ENCODE measurements at places on chromosomes 6 and 20.

DNA sequence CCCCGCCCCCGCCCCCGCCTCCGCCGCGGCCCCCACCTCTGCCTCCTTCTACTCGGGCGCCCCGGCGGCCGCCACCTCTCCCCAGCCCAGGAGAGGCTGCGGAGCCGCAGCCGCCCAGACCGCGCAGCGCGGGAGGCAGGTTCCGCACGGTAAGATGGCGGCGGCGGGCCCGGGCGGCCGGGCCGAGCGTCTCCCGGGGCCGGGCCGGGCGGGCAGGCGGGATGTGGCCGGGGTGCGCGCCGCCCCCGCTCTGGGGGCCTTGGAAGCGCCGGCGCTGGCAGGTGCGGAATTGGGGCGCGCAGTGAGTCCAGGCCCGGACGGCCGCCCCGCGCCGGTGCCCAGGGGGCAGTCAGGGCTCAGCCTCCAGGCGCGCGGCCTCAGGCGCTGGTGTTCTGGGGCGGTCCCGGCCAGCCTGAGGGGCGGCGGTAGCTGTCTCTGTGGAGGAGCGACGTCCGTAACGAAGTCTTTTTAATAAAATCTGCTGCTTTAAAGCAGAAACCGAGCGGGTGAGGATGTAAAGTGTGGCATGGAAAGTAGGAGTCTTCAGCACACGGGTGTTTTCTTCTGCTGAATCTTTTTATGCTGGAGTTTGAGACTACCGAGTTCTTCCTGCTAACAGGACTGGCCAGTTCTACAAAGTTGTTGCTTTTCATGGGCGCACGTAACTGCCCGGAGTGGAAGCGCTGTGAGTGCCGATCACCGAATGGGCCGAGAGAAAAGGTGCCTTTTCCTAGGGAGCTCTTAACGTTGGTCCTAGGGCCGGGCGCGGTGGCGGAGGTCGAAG, at the start of gene GID8:
Gene GID8, plus strand, starts transcription at position 43 of the 784 bp plus-strand sequence. CDS start 3,356 bp downstream, outside the sequence.
- H3K27ac ChIP-seq, result peak within 1 kb of the TSS; percentile 84
- peaks cover 41% of the 10 kb centered on the region for H3K36me3 ChIP-seq
- peaks cover 51% of the 10 kb centered on the region for H3K4me1 ChIP-seq
- H3K4me3 ChIP-seq, result peak within 1 kb of the TSS; percentile 98
- no peaks in the 10 kb centered on the region for H3K27me3 ChIP-seq

DNA sequence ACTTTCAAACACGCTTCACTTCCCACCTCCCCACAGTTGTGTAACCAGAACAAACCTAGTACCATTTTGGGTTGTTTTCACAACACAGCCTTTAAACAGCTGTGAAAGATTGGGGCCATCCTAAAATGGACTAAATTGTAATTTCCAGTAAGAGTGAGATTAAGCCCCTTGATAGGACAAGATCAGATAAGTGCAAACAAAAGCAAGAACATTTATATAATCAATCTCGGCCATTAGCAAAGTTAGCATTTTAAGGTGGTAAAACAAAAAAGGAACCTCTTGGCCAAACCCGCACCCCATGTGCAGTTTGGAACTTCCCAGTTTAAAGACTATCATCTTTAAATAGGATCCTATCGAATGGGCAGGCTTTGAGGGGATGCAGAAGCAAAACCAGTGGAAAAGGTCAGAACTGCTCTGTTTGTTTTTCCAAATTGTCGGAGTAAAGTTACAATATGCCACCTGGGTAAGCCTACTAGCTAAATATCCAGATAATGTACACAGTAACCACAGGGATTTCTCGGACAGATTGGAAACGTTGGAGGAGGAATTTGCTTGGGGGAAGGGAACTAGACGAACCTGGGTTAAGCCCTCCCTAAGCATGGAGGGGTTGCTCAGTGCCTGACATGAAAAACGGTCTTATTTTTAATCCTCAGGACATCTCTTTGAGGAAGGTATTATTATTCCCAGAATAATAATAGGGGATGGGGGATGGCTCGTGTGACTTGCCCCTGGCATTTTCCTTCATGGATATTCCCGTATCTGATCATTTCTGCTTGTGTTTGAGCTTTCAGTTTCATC, 159.8 kb upstream of the SALL4 start:
- H3K4me1 ChIP-seq, result no peaks in the 10 kb centered on the region
- no peak overlapping the region for H3K27ac ChIP-seq
- H3K27me3 ChIP-seq, result no peaks in the 10 kb centered on the region

DNA sequence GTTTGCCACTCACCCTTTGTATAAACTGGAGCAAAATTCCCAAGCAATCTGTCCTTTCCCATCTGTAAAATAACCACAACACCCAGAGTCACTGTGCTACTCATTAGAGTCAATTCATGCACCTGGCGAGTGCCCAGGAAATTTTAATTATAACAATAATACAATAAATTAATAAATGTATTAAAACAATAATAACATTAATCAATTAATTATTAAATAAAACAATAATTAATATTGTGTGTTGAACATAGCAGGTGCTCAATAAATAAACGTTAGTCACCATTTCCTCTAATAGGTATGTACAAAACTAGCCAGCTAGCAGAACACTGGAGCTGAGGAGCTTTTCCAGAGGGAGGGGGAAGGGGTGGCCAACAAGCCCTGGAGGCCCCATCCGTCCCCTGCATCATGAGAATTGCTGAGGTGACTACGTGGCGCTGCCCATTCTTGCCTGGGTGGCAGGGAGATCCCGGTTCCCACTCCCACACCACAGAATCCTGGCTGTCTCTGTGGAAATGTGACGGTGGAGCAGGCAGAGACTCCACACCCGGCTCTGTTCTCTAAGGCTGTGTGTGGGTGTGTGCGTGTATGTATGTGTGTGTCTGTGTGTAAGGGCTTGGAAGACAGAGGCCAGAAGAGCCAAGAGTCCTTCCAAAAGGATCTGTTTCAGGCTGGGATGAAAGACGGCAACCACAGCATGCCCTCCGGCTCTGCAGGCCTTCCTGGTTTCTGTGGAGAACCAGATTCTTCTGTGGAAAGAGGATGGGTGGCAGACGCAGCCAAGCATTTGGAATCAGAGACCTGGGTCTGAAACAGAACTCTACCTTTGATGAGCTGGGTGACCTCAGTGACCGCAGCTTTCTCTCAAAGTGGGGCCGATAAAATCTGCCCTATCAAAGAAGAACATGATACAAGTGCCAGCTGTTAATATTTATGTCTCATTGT, 18.8 kb upstream of the EZR start:
- H3K36me3 ChIP-seq, result no peaks in the 10 kb centered on the region
- no peaks in the 10 kb centered on the region for H3K4me1 ChIP-seq
- no peak overlapping the region for H3K4me3 ChIP-seq
- no peaks in the 10 kb centered on the region for H3K27me3 ChIP-seq

DNA sequence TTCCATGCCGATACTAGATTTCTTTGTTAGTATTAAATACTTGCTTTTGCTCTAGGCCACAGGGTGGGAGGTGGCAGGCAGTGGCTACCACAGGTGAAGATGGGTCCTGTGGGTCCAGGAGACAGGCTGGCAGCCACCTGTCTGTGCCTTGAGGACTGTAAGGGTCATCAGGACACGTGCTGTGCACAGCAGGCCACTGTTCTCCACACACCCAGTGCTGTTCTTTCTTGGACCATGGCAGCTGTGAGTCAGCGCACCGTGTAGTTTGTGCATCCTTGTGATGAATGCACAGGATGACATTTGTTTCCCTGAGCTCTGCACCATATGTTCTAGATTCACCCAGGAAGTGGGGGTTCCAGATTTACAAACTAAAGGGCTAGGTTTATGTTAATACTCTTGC, 317.0 kb downstream of the ZFAND3 start:
- H3K27ac ChIP-seq, result no peak overlapping the region
- no peak for DNase-seq
- peaks cover 9% of the 10 kb centered on the region for H3K36me3 ChIP-seq
- H3K4me1 ChIP-seq, result peaks cover 29% of the 10 kb centered on the region

DNA sequence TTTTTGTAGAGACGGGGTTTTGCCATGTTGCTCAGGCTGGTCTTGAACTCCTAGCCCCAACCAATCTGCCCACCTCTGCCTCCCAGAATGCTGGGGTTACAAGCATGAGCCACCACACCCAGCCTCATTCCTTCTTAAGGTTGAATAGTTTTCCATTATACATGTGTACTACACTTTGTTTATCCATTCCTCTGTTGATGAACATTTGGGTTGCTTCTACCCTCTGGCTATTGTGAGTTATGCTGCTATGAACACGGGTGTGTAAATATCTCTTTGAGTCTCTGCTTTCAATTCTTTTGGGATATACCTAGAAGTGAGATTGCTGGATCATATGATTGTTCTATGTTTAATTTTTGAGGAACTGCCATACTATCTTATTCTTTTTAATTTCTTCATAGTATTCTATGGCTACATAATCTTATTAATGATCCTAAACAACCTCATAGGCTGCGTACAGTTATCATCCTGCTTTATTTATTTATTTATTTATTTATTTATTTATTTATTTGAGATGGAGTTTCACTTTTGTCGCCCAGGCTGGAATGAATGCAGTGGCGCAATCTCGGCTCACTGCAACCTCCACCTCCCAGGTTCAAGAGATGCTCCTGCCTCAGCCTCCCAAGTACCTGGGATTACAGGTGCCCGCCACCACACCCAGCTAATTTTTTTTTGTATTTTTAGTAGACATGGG, 49.2 kb upstream of the TLDC2 start:
- H3K4me3 ChIP-seq, result no peak overlapping the region
- peaks cover 8% of the 10 kb centered on the region for H3K36me3 ChIP-seq
- no peak overlapping the region for H3K27ac ChIP-seq

- peak overlapping the region; percentile 67 for H3K27ac ChIP-seq
- no peaks in the 10 kb centered on the region for H3K36me3 ChIP-seq
- no peaks in the 10 kb centered on the region for H3K27me3 ChIP-seq
- peaks cover 7% of the 10 kb centered on the region for H3K4me1 ChIP-seq
Observed at GRCh38 chr6:125303512-125303854, 1.7 kb upstream of the HDDC2 start.

GRCh38 chr6:79724816-79725215, 93.7 kb downstream of the SH3BGRL2 start:
- H3K4me3 ChIP-seq, result no peak overlapping the region
- no peak for DNase-seq
- no peaks in the 10 kb centered on the region for H3K36me3 ChIP-seq
- no peak overlapping the region for H3K27ac ChIP-seq
- H3K4me1 ChIP-seq, result no peaks in the 10 kb centered on the region

DNA sequence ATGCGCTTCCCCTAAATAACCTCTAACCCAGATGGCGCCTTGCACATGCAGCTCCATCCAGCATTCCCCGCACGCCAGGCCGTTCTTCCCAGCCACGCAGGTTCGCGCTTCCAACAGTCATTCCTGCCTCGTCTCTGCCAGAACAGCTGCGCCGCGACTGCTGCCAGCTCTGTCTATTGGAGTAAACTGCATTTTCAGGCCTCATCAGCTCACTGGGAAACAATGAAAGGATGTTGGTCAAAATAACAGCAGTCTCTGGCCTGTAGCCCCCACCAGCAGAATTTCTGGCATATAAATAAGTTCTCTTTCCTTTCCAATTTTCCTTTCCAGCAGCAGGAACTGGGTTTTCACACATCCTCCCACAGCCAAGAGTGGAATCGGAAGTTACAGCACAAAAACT, 14.6 kb downstream of the NRSN1 start:
- H3K36me3 ChIP-seq, result no peaks in the 10 kb centered on the region
- H3K4me3 ChIP-seq, result no peak overlapping the region
- no peaks in the 10 kb centered on the region for H3K27me3 ChIP-seq
- no peaks in the 10 kb centered on the region for H3K4me1 ChIP-seq
- no peak for DNase-seq

DNA sequence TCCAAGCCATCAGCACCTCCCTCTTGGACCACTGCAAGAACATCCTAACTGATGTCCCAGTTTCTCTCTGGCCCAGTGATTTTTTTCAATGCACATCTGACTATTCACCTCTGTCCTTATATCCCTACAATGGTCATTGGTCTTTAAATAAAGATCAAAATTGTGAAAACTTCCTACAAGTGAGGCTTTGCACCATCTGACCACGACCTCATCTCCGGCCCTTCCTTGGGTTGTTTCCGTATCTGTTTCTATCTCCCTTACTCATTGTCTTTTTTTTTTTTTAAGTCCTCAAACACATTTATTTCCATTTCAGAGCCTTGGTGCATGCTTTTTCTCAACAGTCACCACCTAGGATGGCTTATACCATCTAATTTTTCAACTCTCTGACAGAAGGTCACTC, 88.1 kb downstream of the IPCEF1 start:
- H3K4me3 ChIP-seq, result no peak overlapping the region
- H3K27me3 ChIP-seq, result no peaks in the 10 kb centered on the region
- DNase-seq, result no peak
- H3K36me3 ChIP-seq, result no peaks in the 10 kb centered on the region

DNA sequence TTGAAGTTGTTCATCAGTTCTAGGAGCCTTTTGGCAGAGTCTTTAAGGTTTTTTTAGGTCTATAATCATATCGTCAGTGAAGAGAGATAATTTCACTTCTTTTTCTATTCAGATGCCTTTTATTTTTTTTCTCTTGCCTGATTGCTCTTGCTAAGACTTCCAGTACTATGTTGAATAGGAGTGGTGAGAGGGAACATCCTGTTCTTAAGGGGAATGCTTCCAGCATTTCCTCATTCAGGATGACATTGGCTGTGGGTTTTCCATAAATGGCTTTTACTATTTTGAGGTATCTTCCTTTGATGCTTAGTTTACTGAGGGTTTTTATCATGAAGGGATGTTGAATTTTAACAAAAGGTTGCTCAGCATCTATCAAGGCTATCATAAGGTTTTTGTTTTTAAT, 109.5 kb downstream of the CLVS2 start:
- no peak overlapping the region for H3K27ac ChIP-seq
- H3K27me3 ChIP-seq, result no peaks in the 10 kb centered on the region
- no peak overlapping the region for H3K4me3 ChIP-seq
- H3K36me3 ChIP-seq, result no peaks in the 10 kb centered on the region

- H3K4me3 ChIP-seq, result no peak overlapping the region
- H3K27ac ChIP-seq, result no peak overlapping the region
- H3K4me1 ChIP-seq, result peaks cover 20% of the 10 kb centered on the region
- H3K27me3 ChIP-seq, result no peaks in the 10 kb centered on the region
Observed at GRCh38 chr6:25157842-25158241, 121.3 kb upstream of the CARMIL1 start.

DNA sequence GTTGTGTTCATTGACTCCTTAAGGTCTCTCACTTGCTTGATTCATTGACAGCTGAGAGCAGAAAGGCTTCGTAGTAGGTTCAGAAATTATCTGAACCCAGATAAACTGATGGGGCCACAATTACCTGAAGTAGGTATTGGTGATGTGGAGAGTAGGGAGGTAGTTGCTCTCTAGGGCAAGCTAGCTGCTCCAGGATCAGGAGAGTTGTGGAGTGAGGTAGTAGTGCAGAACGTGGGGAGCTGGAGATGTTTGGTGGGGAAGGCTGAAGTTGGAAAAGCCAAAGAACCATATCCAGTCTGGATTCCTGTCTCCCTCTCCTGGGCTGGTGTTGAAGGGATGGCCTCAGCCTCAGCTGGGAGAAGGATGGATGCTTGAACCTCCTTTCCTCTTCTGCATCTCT, 15.9 kb downstream of the TJAP1 start:
- H3K4me3 ChIP-seq, result no peak overlapping the region
- H3K27me3 ChIP-seq, result no peaks in the 10 kb centered on the region
- DNase-seq, result no peak

DNA sequence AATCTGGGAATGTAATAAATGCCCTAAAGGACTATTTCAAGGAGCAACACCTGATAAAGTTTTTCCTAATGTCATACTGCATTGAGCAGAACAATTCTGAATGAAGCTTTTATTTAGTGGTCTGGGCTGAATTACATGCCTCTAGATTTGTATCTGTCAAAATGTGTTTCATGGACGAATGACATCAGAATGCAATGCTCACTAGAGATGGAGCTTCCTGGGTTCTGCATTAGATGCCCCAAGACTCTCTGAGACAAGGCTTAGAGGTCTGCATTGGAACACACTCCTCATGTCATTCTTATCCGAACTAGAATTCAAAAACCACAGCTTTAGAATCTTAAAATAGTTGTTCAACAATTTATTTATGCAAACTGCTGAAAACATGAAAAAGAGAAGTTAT, 62.0 kb downstream of the SYNE1 start:
- no peak overlapping the region for H3K4me3 ChIP-seq
- no peaks in the 10 kb centered on the region for H3K4me1 ChIP-seq
- no peaks in the 10 kb centered on the region for H3K36me3 ChIP-seq
- DNase-seq, result no peak
- no peaks in the 10 kb centered on the region for H3K27me3 ChIP-seq
- no peak overlapping the region for H3K27ac ChIP-seq
